ENCODE measurements at places on chromosomes 2 and 18.

- no peak for DNase-seq
These were observed 562.6 kb downstream of the SPAG16 start for GRCh38 chr2:213846856-213847255.

- no peak for DNase-seq
These were observed 370.7 kb upstream of the RAB12 start for GRCh38 chr18:8238507-8238906.

GRCh38 chr2:232483923-232484627 lies 3.6 kb downstream of the ECEL1 start:
- no peak for DNase-seq

DNA sequence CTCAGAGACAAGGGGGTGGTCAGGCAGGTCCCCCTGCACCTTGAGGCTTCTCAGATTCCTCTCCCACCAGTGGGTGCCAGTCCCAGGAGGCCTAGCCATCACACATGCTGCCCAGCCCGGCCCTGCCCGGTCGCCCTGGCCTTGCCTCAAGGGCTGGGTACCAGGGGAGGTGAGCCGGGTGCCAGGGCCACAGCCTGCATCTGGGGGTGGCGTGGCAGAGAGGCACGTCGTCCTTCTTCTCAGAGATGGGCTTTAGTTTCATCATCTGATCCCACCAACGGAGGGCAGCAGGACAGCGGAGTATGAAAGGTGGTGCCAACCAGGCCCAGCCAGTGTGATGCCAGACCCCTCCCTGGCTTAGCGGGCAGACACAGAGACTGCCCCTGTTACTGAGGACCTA lies 161.7 kb downstream of the TFCP2L1 start:
- no peak for DNase-seq

DNA sequence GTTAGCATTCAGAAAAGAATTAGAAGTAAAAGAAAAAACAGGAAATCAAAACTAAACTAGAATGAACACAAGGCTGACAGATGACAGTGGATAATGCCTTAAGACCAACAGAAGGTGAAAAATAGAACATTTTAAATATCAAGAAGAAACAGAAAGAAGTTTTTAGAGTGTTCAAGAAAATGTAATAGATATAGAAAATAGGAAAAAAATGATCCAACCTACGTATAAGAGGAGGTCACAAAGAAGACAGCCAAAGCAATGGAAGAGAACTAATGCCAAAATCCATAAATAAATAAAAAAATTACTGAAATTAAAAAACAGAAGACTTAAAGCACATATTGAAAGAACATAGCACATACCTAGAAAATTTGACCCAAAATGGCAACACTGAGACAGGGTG lies 42.5 kb upstream of the EN1 start:
- no peak for DNase-seq

DNA sequence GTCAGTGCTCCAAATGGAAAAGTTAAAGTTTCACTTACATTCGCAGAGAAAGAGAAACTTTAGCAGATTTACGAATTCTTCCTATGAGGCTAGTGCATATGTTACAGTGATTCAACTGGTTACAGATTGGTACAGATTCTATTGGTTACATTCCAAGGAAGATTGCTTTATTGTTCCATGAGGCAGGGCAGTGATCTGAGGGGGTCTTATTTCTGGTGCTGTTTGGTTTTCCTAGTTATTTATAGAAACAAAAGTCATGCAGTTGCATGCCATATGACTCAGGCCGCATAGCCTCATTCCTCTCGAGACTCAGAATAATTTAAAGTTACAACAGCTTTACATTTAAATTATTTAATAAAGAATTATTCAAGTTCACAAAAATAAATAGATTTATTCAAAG lies 385.4 kb upstream of the SYT4 start:
- peak; percentile 82 for DNase-seq

DNA sequence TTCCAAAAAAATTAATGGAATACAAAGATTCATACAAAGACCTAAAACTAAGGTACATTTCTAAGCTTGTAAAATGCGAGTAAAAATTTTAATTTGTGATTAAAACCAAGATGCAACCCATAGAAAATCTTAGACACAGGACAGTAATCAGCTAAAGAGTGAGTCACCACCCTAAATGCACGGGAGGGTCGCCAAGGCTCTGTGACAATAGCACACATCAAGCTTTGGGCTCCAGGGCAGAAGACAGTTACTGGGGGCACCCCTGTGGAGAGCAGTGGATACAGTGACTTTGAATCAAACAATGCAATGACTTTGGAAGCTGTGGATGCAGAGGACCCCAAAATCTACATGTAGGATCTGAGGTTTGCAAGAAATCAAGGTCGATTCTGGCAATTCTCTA lies 7.5 kb downstream of the FLACC1 start:
- no peak for DNase-seq

GRCh38 chr18:24860978-24861680 lies 400.7 kb downstream of the HRH4 start:
- DNase-seq, result no peak

GRCh38 chr2:21326152-21326551 lies 202.4 kb downstream of the TDRD15 start:
- DNase-seq, result no peak

DNA sequence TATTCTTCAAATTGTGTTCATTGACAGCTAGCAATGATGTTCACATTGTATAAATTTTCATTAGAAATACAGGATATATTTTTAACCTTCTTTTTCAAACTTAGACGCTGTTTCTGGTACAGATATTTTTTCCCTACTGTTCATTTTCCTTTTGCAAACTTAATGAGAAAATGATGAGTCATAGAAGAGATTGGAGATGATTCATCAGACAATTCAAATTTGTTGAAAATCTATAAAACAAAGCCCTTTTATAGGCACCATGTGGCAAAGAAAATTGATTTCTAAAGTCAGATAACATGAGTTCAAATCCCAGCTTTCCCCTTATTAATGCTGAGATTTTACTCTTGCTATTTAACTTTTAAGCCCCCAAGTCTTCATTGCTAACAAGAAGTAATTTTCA lies 728.8 kb upstream of the DDX18 start:
- DNase-seq, result no peak

DNA sequence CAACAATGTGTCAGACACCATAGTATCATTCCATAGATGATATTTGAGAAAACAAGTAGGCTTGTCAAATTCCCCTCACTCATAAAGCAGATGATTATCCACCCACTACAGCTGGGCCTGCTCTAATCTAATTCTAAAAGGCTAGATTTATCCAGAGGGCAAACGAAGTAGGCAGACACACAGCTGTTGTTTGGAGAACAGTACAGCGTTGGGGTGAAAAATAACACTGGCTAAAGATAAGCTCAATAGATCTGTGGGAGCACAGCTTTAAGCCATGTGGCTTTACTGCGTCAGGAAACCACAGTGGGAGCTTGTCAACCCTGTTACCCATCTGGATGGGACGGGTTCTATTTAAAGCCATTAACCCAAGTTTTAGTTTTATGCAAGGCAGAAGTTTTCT lies 48.9 kb upstream of the COBLL1 start:
- DNase-seq, result no peak

GRCh38 chr2:173693044-173693589 lies 272.1 kb downstream of the SP3 start:
- DNase-seq, result no peak

GRCh38 chr2:113275556-113276215 lies 3.0 kb downstream of the PAX8 start:
- DNase-seq, result no peak

- DNase-seq, result no peak
These were observed 42.9 kb downstream of the FSHR start for GRCh38 chr2:49111456-49111855.

GRCh38 chr18:49399003-49399402 lies 61.4 kb downstream of the DYM start:
- no peak for DNase-seq
